ENCODE measurements at places on chromosomes 11 and 22.

DNA sequence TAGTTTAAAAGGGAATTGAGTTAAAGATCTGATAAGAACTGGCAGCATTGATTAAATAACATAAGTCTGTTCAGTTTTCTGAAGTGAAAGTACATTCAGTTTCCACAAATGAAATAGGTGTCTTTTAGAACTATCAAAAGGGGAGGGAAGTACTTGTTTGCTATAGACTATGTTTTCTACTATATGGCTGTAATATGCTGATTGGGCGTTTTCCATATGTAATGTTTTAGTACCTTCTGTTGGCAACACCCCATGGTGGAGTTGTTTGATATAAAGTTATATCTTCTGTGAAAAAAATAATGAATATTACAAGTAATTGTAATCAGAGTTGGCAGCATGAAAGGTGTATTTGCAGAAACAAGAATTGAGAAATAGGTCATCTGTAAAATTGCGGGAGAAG is 237.6 kb downstream of the JRKL start:
- no peak for DNase-seq

DNA sequence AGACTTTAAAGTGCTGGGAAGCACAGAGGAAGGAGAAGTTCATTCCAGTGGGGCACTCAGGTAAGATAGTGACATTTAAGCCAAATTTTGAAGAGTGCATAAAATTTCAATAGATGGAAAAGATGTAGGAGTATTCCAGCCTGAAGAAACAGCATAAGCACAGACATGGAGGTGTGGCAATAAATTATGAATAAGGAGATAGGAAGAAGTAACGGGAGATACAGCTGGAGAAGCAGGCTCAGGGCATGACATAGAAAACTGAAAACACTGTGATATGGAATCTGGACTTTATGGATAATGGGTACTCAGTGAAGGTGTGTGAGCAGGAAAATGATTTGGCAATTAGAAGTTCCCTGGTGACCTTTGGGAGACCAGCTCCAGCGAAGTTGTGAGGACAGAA is 33.3 kb downstream of the P4HA3 start:
- DNase-seq = no peak

DNA sequence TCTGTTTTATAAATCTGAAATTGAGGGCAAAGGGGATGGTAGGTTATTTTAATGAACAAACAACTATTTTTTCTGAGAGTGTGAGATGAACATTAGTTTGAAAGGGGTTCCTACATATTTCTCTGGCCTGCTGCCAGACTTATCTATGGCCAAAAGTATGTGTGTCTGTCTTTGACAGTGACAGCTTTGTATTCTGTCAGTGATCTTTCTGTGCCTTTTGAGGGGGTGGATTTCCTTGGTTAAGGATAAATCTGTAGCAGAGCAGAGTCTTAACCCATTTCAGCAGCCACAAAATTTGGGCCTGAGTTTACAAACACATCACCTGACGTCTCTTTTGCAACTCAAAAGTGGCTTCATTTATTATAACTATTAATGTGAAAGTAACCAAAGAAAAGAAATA is 30.9 kb downstream of the ZFTA start:
- DNase-seq = no peak

GRCh38 chr22:47547881-47548650 is 785.6 kb downstream of the TBC1D22A start:
- DNase-seq = no peak

DNA sequence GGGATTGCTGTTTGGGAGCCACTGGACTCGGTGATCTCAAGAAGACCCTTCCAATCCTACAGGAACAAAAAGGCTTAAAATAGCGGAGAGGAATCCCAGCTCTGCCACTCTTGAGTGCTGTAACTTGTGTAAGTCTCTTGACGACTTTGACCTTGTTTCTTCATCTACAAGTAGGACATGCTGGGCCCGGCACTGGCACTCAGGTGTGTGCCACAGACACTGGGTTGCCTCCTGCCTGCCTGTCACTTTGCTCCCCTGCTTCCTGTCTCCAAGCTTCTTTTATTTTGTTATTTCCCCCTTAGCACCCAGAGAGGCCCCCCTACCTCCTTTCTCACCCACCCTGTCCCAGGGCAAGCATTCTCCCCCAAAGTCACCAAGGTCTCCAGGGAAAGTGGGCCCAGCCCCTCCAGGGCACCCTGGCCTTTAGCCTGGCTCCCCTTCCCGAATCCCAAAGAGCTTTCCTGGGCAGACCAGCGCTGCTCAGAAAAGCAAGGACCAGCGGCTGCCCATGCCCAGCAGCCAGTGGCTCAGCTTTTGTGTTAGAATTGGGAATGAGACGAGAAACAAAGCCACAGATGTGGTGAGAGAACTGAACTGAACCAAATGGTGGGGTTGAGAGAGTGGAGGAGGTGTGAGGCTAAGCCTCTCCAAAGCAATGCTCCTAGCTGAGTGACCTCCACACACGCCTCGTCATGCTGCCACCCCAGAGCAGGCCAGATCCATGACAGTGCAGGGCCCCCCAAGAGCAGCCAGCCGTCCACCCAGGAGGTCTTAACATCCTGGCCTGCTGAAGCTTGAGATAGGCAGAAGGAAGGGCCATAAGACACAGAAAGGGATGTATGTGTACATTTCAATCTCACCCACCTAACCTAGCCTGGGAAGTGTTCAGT is 4.5 kb downstream of the TRIM29 start:
- no peak for DNase-seq
